Hippocampal formation (tissue), 2 donors: ENCODE measurements at places on chromosomes 3 and 15.

- no peak for DNase-seq
These were observed 211.4 kb upstream of the DPH6 start for GRCh38 chr15:35757361-35757760.

- no peak for DNase-seq
These were observed 415.3 kb upstream of the WNT5A start for GRCh38 chr3:55902221-55902900.

DNA sequence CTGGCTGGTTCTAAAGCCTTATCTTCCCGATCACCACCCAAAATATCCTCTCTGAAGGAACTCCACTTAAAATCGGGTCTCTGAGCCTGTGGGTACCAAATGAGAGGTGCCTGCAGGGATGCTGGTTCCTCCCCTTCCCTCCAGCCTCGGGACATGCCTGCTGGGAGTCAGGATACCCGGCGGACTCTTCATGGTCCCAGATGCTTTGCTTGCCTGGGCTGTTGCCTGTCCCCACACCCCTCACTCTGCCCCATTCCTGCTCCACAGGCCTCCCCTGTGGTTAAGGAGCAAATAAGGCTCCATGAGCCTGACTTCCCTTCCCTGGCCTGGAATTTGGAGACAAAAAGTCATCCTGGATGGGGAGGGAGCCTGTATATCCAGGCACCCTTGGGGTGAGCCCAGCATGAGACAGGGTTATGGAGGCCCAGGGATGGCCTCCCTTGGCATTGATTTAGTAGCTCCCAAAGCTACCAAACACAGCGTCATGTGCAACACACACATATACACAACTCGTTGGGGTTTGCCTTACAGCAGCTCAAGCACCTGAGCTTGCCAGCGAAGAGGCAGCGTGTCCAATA is 12.3 kb upstream of the CORO2B start:
- DNase-seq = no peak

DNA sequence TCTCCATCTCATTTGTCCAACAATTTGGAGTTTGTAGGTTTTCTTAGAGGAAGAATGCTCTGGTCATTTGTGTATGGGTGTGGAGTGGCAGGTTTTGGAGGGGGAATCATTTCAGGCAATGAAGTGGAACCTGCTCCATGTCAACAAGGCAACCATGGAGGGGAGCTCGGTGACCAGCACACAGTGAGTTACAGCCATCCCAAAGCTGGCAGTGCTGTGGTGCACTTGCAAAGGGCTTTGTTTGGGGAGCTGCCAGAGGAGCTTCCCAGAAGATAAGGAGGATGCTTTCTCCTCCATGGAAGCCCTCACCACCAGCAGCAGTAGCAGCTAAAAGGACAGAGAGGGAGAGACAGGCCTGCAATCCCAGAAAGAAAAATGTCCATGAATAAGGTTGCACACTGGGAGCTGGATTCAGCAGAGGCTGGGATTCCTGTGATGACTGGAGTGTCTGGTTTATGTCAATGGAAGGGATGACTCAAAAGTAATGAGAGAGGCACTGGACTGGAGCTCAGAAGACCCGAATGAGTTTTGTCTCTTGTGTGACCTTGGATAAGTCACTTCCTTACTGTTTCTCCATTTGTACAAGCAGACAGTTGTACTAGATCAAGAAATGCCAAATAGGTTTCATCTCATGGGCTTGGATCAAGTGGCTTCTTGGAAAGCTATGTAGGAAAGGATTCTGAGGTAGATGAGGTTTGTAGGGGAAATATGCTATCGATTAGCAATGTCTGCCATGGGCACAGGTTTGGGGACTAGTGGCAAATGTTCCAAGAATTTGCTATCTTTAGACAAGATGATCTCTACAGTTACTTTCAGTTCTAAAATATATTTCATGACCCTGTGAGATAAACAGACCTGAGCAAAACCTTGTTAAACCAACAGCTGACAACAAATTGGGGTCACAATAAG is 27.2 kb upstream of the UBE2Q2 start:
- DNase-seq = no peak

GRCh38 chr3:183385698-183386613 is 42.5 kb downstream of the MCF2L2 start:
- DNase-seq = peak; percentile 71

DNA sequence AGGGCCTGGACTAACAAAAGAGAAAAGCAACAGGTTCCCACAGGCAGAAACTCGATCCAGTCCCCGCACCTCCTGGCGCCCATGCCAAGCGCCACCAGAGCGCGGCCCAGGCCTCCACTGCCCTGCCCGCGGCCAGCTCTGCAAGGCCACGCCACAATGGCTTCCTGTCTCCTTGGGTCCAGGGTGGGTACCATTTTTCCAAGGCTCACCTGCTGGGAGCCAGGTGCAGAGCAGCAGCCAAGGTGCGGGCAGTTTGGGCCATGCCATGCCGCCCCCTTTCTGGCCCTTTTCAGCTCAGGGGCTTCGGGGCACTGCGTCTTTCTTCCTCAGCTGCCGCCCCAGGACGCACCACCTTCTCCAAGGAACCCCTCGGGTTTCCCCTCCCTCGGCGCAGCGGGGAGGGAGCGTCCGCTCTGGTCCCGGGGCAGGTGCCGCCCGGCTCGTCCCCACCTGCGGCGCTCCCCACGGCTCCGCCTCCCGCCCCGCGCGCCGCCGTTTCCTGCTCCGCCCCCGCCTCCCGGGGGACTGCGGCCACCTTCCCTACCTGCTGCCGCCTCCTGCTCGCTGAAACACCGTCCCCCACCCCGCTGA is at the start of gene ILDR1:
Gene ILDR1 (minus strand): TSS at position 437 of the 591 bp plus-strand sequence. CDS start 170 bp downstream, at position 267.
- no peak for DNase-seq

DNA sequence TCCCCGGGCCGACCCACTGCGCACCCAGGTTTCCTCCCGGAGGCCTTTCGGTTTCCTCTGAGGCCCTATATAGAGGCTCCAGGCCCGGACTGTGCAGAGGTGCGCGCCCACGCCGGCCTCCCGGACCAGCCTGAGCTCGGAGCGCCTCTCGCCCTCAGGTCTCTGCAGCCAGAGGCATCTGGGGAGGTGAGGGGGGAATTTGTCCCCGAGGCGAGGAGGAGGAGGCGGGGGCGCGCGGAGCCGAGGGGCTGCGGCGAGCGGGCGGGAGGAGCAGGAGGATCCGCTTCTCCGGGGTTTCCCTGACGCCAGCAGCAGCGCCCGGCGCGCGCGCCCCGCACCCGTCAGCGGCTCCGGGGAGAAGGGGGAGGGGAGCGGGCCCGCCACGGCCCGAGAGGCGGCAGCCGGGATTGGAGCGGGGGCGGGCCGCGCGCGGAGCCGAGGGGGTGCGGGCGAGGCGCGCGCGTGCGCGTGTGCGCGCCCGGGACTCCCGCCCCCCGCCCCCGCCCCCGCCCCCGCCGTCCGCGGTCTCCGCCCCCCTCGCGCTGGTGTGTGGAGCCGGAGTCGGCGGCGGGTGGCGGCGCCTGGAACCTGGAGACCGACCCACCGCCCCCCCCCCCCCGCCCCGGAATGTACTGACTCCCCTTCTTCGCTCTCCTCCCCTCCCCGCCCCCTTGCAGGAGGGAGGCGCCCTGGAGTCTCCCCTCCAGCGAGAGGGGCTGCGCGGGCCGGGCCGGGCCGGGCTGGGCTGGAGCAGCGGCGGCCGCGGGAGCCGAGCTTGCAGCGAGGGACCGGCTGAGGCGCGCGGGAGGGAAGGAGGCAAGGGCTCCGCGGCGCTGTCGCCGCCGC is at the start of gene NEO1:
Gene NEO1 (plus strand): TSS at position 657 of the 846 bp plus-strand sequence. CDS start 213 bp downstream, outside the sequence.
- DNase-seq = peak; percentile 94

GRCh38 chr3:71972031-71972430 is 187.1 kb upstream of the PROK2 start:
- DNase-seq = no peak

GRCh38 chr3:100697723-100698285 is 11.5 kb upstream of the TFG start:
- DNase-seq = no peak

- no peak for DNase-seq
These were observed 7.7 kb downstream of the RYK start for GRCh38 chr3:134242649-134243617.

- DNase-seq = peak; percentile 28
These were observed 6.0 kb downstream of the MUC13 start for GRCh38 chr3:124928333-124929202.

- DNase-seq = no peak
These were observed 36.1 kb upstream of the PFN2 start for GRCh38 chr3:150006794-150007193.

DNA sequence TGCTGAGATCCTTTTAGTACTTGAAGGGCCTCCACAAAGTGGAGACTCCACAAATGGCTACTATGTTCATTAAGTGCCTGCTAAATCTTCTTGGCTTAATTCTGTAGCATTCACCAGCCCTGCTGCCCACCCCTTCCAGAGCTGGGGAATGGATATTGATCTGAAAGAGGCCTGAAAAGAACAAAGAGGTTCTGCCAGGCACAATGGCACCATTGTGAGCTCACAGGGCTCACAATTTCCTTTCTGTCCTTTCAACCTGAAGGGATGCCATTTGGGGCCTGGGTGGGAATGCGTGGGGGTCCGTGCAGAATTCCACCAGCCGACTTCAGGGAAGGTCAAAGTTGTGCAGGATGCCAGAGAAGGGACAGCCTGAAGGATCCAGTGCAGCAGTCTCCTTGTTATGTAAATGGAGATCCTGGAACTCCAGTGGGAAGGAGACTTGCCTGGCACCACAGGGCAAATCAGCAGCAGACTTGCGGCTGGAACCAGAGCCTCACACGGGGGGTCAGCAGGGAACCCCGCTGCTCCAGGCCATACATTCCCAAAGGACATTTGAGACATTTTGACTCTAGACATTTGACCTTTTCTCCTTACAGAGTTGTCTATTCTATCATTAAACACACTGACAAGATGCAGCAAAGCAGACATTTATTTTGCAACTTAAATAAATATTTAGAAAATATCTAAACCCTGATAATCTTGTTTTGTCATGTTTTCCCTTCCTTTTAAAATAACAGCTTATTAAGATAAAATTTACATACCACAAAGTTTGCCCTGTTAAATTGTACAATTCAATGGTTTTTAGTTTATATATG is 21.5 kb upstream of the MORF4L1 start:
- DNase-seq = peak; percentile 63

DNA sequence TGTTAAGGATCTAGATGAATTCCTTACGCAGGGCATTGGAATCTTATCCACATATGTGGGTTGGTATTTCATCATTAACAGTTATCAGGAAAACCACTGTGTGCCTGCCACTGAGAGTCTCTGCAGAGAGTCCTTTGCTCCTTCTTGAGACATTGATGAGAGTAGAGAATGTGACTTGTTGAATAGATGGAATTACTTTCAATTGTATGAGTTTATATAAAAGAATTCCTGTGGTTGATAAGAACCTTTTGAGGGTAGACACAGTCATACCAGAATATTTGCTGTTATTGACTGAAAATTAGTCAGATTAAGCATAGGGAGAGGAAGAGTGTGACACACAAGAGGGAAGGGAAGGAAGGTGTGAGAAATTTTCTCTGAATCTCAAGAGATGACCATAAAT is 30.8 kb downstream of the ARHGEF26 start:
- DNase-seq = no peak

- peak; percentile 36 for DNase-seq
These were observed 20.3 kb upstream of the CSPG4 start for GRCh38 chr15:75732809-75733451.

DNA sequence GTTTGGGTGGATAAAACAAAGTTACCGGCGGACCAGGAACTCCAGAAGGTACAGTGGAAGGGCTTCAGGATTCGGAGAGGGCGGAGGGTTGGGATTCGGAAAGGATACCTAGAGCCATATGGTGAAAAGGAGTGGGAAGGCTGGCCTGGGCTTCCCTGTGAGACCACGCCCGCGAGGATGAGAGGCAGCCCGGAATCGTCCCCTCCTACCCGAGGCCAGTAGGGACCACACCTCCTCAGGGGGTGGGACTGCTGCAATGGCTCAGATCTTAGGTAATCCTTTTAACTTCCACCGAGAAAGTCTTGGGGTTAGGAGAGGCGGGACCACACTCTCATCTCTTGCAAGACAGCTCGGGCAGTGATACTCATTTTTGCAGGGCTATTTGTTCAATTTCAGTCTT is 511.3 kb downstream of the OCA2 start:
- no peak for DNase-seq

DNA sequence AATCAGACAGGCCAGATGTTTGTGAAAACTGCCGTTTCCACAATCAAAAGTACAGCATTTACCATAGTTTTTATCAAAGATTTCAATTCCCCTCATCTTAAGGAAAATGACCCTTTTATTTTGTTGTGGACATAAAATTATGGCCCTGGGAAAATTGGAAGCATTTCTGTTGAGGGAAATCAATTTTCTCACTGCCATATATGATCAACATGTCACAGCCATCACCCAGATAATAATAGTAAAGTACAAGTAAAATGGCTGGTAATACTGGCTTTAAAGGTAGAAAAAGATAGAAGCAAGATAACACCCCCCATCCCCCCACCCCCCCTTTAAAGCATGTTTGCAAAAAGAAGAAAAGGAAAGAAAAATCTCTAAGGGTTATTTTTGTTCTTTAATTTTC is 311.7 kb downstream of the WDR72 start:
- DNase-seq = no peak

- DNase-seq = no peak
These were observed 55.4 kb upstream of the PIAS1 start for GRCh38 chr15:67998599-67999133.

- peak; percentile 27 for DNase-seq
These were observed 28.4 kb upstream of the SHC4 start for GRCh38 chr15:48992096-48992495.

DNA sequence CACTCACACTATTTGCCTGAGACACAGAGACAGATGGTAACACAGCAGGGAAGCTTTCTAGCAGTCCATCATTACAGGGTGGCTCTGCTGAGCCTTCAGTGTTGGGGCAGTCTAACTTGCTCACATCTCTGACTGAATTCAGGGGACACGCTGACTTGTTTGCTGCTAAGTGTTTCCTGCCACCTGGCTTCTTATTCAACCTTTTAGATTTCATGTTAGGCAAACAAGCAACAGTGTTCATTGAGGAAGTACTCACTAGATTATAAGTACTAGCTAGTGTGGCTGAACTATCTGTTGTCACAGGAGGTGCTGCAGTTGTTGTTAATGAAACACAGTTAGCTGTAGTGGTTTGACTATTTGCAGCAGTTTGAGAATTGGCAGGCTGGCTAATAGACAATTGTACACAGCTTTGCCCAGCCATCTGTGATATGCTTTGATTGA is 37.3 kb downstream of the USF3 start:
- DNase-seq = no peak
